Activated CD4-positive, alpha-beta memory T cell treated with anti-CD3 and anti-CD28 coated beads, Interleukin-2, amount 10 ng/mL, durations not matched to agents 7 days and 5 days (primary cell): ENCODE measurements at places on chromosomes 2 and 18. TPM values are rescaled to one million over a fixed set of nuclear protein-coding genes. Genes with fewer than 3 reads are reported as not detected.

DNA sequence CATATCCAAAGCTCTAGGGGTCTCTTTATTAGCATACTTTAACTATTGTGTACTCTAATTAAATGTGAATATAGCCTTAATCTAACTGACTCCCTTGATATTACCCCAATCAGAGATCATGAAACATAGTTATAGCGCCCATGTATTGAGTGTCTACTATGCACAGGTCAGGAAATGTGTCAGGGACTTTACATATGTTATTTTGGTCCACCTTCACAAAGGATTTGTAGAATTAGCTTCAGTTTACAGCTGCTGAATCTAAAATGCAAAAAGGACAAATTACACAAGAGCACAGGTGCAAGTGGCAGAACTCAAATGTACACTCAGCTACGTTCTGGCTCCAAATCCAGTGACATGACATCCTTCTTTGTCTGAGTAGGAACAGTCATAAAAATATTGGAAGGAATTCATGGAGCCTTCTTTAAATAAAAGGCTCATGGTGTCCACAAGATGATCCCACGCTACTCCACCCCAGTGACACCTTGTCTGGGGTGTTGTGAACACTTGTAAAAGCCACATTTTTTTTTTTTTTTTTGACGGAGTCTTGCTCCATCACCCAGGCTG is 38.7 kb upstream of the ATL2 start:
- no peak for DNase-seq

GRCh38 chr2:65536596-65536995 is 104.2 kb upstream of the SPRED2 start:
- no peak for DNase-seq

GRCh38 chr2:696463-696862 is 19.3 kb upstream of the TMEM18 start:
- no peak for DNase-seq

DNA sequence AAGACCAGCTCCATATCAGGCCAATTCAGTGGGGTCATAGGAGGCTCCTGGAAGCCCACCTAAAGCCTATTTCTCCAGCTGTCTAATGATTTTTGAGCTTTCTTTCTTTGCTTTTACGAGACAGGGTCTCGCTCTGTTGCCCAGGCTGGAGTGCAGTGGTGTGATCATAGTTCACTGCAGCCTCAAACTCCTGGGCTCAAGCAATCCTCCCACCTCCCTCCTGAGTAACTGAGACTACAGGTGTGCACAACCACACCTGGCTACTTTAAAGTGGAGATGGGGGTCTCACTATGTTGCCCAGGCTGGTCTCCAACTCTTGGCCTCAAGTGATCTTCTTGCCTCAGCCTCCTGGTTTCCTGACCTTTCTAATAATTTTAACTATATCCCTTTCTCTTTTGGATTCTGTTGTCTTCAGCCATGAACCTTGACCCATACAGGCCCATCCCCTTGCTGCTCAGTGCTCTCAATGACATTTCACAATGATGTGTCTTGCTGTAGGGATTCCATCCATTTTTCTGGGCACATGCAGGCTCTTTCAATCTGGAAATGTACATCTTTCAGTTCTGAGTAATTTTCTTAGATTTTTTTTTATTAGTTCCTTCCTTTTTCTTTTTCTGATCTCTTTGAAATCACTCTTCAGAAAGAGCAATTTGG is 29.7 kb downstream of the GNLY start:
- DNase-seq: no peak

DNA sequence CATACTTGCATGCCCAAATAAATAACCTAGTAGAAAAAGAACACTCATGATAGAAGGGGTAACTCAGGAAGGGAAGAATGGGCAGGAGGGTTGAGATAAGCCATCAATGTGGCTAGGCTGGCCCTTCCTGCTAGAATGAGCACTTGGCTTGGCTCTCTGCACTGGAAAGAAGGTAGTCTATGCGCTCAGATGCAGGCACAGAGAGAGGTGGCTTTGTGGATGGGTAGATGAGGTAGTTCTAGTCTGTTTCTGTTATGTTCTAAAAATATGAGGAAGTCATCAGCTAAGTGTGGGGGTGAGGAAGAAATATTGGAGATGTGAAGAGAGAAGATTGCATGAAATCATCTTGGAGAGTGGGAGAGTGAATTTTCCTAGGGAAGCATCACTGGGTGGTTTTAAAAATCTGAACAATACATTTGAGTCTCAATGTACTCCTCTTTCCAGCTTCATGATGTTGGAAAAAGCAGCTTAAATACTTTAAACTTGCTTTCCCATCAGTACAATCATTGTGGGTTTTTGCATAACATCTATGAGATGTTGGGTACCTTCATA is 357.1 kb downstream of the CNTNAP5 start:
- DNase-seq: no peak

GRCh38 chr2:226064932-226065570 is 665.5 kb downstream of the NYAP2 start:
- no peak for DNase-seq

- no peak for DNase-seq
These were observed 32.5 kb upstream of the FHOD3 start for GRCh38 chr18:36265015-36265414.

DNA sequence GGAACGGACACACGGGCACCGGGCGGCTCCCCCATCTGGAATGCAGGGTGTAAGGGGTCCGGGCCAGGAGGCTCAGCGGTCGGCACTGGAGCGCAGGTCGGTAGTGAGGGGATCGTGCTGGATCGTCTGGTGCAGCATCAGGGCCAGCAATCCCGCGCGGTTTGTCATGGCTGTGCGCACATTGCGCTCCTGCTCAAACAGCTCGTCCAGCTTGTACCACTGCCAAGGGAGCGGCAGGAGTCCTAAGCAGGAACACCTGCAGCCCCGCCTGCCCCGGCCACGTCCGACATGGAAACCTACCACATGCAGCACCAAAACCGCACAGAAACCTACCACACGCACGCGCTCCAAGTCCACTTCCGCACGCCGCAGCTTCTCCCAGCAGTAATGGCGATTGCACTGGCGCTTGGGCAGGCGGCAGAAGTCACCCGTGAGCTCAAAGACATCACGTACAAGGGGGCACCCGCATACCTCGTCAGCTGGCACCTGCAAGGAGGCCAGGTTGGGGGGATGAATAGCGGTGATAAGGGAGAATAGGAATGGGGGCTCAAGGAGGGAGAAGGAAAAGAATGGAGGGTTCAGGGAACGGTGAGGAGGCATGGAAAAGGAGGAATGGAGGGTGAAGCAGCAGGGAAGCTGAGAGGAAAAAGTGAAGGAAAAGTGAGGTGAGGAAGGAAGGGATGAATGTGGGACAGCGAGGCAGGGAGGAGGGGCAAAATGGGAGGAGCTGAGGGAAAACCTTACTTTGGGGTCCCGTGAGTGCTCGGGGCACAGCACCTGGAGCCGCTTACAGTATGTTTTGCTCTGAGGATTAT is 1.4 kb upstream of the MBD1 start:
- DNase-seq: no peak

GRCh38 chr2:54388076-54388475 is 68.1 kb upstream of the SPTBN1 start:
- DNase-seq: no peak

DNA sequence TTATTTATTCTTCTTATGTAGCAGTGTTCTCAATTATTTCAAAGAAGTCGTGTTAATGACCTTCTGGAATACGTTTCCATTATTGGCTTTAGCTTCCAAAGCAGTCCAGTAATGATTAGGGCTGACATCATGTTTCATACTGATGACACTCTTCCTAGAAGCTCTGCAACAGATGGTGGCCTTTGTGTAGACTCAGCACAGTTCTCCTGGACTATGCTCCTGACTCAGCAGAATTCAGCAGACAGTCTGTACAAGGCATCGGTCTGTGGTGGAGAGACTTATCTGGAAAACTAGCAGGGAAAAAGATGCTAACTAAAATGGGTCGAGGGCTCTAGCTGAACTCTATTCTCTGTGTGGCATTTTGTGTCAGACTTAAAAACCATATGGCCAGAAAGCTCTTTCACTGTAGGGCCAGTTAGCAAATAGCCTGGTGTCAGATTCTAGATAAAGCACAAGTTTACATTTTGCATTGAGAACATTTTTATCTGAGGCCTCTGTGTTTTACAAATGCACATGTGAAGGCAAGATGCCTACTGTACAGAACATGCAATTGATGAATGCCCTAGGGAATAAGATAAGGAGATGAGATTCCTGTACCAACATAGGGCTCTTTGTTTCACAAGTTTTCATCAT is 35.1 kb downstream of the GULP1 start:
- DNase-seq: no peak

GRCh38 chr18:2971741-2972552 is 41.0 kb downstream of the LPIN2 start:
- peak; percentile 82 for DNase-seq

DNA sequence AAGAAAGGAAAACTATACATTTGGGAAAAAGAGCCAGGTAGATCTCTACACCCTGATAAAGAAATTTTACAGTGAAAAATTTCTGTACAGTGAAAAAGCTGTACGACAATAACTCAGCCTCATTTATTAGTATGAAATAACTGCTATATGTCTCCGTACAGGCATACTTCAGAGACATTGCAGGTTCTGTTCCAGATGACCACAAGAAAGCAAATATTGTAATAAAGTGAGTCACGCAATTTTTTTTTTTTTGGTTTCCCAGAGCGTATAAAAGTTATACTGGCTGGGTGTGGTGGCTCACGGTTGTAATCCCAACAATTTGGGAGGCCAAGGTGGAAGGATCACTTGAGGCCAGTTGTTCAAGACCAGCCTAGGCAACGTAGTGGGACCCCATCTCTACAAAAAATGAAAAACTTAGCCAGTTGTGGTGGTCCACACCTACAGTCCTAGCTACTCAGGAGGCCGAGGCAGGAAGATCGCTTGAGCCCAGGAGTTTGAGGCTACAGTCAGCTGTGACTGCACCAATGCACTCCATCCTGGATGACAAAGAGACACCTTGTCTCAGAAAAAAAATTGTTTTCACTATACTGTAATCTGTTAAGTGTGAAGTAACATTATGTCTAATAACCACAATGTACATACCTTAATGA is 28.2 kb upstream of the AMMECR1L start:
- DNase-seq: no peak

KCNJ13 gene
- not detected for total RNA-seq

MAP2 gene
- total RNA-seq: not detected

GDF7 gene
- not detected for total RNA-seq
